ENCODE measurements at places on chromosomes 2 and 18.

- DNase-seq = no peak
Observed at GRCh38 chr2:129910446-129911362, 68.8 kb upstream of the RAB6C start.

- DNase-seq = no peak
Observed at GRCh38 chr2:226187156-226187555, 612.5 kb downstream of the IRS1 start.

GRCh38 chr2:180829261-180829660 lies 151.1 kb upstream of the UBE2E3 start:
- DNase-seq = no peak

- peak; percentile 14 for DNase-seq
Observed at GRCh38 chr2:30230497-30231211, 680 bp upstream of the LBH start.

DNA sequence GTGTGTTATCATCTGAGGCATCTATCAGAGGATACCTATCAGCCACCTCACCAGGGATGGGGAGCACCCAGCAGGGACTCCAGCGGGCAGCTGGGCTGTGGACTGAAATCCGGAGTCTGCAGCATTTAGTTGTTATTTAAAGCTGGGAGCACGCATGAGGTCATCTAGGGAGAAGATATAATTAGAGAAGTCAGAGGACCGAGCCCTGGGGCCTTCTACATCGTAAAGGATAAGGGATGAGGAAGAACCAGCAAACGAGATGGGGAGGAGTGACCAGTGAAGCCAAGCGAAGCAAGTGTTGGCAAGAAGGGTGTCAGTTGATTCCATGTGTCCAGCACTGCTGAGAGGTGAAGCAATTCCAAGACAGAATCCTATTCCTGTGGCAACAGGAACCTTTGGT lies 70.3 kb downstream of the STEAP3 start:
- no peak for DNase-seq
